ENCODE measurements at places on chromosomes 16 and 17.
A peak's percentile ranks its signal among the peaks of the same experiment; 100 is the strongest.

GRCh38 chr17:57833179-57833939, 16.5 kb downstream of the MRPS23 start:
- peak; percentile 66 for DNase-seq

GRCh38 chr17:60535382-60536279, 9.6 kb upstream of the APPBP2 start:
- DNase-seq: peak; percentile 61

- DNase-seq: no peak
Observed at GRCh38 chr17:21194703-21195102, 19.3 kb downstream of the TMEM11 start.

GRCh38 chr17:62967205-62967529, 1.1 kb downstream of the TANC2 start:
- no peak for DNase-seq

DNA sequence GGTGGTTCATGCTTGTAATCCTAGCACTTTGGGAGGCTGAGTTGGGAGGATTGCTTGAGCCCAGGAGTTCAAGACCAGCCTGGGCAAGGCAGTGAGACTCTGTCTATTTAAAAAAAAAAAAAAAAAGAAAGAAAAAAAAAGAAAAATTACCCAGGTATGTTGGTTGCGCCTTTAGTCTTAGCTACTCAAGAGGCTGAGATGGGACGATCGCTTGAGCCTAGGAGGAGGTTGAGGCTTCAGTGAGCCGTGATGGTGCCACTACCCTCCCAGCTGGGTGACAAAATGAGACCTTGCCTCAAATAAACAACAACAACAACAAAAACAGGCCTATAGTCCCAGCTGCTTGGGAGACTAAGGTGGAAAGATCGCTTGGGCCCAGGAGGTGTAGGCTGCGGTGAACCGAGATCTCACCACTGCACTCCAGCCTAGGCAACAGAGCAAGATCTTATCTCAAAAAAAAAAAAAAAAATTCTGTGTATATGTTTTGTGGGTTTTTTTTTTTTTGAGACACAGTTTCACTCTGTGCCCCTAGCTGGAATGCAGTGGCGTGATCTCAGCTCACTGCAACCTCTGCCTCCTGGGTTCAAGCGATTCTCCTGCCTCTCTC, 12.5 kb upstream of the ANKRD40CL start:
- no peak for DNase-seq

GRCh38 chr16:3170440-3171180, 17.4 kb upstream of the OR1F1 start:
- no peak for DNase-seq

GRCh38 chr16:51161440-51162195, 10.5 kb upstream of the SALL1 start:
- no peak for DNase-seq

DNA sequence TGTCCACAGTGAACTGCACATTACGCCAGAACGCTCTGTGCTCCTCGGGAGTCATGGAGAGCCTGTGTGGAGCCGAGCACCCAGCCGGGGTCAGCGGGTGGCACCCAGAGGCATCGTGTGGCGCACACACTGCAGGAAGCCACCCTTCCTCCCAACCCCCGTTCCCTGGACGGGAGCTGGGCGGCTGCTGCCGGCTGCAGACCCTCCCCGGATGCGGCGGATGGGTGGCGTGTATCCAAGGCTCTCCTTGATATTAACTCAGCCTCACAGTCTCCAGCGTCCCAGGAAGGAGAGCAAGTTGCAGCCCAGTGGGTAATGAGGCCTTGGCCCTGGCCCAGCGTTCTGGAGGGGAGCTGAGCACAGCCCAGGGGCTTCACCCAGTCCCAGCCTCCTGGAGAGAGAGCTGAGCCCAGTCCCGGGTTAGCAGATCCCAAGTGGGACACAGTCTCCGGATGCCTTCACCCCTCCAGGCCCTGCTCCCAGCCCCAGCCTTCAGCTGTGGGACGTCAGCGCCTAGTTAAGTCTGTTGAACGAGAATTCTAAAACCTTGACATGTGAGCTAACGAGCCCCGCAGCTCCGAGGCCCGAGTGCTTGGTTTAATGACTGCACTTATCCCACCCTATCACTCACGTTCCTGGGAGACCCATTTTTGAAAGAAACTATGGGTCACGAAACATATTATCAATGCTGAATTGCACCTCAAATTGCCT, 86.6 kb downstream of the TBC1D16 start:
- DNase-seq: no peak

- peak; percentile 46 for DNase-seq
Observed at GRCh38 chr17:12693640-12694039, 27.9 kb downstream of the MYOCD start.

DNA sequence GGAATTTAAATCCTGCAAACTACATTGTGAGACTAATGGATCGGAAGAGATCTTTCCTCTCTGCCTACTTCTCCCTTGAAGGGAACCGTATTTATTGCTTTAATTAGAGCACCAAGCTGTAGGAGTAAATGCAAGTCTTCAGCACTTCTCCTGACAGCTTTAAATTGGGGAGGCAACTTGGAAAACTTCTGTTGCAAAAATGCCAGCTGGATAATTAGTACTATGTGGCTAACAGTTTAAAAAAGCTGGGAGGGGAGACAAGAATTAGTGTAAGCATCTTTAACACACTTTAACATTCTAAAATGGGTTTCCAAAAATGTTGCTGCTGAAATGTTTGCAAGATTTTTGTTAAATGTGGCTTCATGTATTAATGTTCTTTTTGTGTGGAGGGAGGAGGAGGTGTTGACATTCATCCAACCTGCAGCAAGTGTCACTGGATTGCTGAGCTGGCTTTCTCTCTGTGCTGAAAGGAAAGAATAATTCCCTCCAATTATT, 108.5 kb downstream of the PCTP start:
- DNase-seq: no peak

- peak; percentile 45 for DNase-seq
Observed at GRCh38 chr17:77214743-77215142, 74.0 kb downstream of the SEC14L1 start.

- no peak for DNase-seq
Observed at GRCh38 chr16:64380751-64381150, 741.1 kb downstream of the CDH11 start.

GRCh38 chr16:75599452-75600277, 23.4 kb downstream of the ADAT1 start:
- no peak for DNase-seq

- no peak for DNase-seq
Observed at GRCh38 chr17:58183514-58183913, 9.0 kb upstream of the EPX start.

DNA sequence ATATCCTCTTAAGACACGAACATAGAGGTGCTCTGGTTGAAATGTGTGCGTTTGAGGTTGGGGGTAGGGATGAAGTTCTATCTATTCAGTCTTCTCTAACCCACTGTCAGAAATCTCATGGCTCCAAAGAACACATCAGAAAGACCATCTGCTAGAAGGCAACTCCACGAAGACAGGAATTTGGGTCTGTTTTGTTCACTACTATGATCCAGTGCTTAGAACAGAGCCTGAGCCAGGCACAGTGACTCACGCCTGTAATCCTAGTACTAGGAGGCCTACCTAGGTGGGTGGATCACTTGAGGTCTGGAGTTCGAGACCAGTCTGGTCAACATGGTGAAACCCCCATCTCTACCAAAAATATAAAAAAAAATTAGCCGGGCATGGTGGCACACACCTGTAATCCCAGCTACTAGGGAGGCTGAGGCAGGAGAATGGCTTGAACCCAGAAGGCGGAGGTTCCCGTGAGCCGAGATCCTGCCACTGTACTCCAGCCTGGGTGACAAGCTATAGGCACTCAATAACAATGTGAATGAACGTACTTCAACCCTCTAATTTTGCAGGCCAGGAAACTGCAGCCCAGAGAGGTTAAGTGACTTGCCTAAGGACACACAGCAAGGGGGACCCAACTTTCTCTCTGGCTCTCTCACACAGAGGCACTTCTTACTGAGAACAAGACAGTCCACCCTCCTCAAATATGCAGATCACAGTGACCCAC, 2.3 kb downstream of the CASKIN2 start:
- no peak for DNase-seq

- DNase-seq: no peak
Observed at GRCh38 chr17:30961209-30962188, 9.3 kb upstream of the RNF135 start.

- DNase-seq: peak; percentile 43
Observed at GRCh38 chr17:19262650-19263631, 25.8 kb downstream of the EPN2 start.

- no peak for DNase-seq
Observed at GRCh38 chr17:17063546-17064122, 21.4 kb downstream of the MPRIP start.

DNA sequence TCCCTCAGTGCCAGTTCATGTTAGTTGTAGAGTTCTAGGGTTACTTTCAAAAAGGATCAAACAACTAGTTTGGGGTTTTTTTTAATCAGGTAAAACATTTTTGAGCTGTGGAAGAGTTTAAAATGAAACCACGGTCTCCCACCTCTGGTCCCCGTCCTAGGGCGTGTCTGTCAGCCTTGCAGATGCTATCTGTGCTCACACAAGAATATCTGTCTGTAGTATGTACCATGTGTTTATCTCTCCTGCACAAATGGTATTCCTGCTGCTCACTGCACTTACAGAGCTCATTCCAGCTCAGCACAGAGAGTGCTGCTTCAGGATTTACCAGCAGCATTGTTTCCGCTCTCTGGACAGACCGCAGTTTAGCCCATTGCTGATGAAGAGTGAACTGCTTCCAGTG, 38.9 kb downstream of the UBN1 start:
- DNase-seq: no peak

DNA sequence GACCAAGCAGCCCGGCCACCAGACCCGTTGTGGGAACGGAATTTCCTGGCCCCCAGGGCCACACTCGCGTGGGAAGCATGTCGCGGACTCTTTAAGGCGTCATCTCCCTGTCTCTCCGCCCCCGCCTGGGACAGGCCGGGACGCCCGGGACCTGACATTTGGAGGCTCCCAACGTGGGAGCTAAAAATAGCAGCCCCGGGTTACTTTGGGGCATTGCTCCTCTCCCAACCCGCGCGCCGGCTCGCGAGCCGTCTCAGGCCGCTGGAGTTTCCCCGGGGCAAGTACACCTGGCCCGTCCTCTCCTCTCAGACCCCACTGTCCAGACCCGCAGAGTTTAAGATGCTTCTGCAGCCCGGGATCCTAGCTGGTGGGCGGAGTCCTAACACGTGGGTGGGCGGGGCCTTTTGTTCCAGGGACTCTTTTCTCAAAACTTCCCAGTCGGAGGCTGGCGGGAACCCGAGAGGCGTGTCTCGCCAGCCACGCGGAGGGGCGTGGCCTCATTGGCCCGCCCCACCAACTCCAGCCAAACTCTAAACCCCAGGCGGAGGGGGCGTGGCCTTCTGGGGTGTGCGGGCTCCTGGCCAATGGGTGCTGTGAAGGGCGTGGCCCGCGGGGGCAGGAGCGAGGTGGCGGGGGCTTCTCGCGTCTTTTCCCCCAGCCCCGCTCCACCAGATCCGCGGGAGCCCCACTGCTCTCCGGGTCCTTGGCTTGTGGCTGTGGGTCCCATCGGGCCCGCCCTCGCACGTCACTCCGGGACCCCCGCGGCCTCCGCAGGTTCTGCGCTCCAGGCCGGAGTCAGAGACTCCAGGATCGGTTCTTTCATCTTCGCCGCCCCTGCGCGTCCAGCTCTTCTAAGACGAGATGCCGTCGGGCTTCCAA, at the start of gene SLC2A4:
Gene SLC2A4 (plus strand): TSS at position 645 of the 879 bp plus-strand sequence. CDS start 217 bp downstream, at position 862.
- DNase-seq: peak; percentile 98

- no peak for DNase-seq
Observed at GRCh38 chr17:73142872-73143381, 21.9 kb upstream of the SSTR2 start.

DNA sequence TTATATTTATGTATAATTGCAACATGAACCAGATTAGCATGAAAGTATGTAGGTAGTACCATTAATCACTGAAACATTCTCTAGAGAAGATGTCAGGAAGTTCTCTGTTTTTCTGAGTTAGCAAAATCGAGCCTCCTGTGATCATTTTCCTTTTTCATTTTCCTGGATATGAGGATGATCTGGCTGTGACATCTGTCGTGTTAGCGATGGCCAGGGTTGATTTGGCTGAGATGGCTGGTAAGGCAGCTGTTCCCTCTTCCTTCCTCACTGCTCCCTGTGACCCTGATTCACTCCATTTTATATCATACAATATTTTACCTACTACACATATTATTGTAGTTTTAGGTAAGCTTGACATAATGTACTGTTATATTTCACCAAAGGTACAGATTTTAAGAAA, 10.3 kb downstream of the CNTNAP4 start:
- no peak for DNase-seq

DNA sequence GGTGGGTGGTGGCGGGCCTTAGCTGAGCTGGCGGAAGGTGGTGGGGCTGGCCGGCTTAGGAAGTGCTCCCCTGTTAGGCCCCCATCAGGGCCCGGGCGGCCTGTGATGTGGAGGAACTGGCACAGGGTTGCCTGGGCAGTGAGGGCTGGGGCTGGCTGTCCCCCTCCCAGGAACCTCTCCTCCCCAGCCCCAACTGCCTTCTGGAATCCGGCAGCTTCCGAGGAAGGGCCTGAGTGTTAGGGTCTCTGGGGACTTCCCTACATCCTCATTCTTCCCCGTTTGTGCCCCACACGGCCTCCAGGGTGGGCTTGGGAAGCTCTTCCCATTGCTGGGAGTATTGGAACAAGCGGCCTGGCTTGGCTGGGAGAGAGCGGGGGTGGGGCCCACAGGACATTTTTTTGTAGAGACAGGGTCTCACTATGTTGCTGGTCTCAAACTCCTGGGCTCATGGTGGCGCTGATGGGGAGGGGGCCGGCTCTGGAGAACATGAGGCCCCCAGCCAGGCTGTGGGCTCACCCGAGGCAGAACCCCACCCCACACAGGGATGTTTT, 89.9 kb upstream of the CIBAR2 start:
- no peak for DNase-seq

DNA sequence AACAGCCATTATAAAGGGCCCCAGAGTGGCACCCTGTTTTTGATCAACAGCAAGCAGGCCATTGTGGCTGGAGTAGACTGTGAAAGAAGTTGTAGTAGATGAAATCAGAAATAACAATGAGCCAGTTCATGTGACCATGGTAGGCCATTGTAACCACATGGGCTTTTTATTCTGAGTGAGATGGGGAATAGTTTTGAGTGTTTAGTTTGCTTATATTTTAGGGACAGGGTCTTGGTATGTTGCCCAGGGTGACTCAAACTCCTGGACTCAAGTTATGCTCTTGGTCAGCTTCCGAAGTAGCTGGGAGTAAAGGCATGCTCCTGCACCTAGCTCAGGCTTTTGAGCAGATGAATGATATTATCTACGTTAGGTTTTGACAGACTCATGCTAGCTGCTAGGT, 12.0 kb downstream of the CBFB start:
- no peak for DNase-seq

GRCh38 chr17:49887086-49887743, 39.3 kb upstream of the TAC4 start:
- DNase-seq: no peak
